ENCODE measurements at places on chromosomes 16 and 17.

DNA sequence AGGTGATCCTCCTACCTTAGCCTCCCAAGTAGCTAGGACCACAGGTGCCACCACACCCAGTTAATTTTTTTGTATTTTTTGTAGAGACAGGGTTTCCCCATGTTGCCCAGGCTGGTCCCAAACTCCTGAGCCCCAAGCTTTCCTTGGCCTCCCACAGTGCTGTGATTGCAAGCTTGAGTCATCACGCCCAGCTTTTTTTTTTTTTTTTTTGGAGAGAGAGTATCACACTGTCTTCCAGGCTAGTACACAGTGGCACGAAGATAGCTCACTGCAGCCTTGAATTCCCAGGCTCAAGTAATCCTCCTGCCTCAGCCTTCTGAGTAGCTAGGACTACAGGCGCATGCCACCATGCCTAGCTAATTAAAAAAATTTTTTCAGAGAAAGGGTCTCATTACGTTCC lies 27.2 kb downstream of the HEATR9 start:
- no peak for DNase-seq

DNA sequence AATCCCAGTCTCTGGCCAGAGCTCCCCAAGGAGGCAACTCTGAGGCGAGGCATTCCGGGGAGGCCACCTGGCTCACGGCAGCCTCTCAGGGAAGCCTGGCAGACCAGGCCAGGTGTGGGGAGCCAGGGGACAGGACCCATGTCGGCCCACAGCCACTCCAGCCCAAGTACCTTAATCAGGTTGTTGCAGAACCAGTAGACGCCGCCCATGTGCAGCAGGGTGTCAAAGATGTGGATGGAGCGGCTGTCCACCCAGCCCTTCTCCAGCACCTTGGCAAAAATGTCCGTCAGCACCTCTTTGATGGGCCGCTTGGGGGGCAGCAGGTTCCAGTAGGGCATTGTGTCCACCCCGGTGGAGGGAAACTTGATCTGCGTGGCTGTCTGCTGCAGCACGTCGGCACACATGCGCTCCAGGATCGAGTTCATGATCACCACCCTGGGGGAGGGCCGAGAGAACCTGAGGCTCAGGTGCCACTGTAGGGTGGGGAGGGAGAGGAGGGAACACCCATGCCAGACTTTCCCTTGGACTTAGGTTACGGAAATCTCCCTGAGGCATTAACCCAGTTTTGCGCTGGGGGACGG lies 7.8 kb downstream of the CSF3 start:
- no peak for DNase-seq

GRCh38 chr16:19896951-19897350 lies 12.3 kb upstream of the GPRC5B start:
- no peak for DNase-seq

DNA sequence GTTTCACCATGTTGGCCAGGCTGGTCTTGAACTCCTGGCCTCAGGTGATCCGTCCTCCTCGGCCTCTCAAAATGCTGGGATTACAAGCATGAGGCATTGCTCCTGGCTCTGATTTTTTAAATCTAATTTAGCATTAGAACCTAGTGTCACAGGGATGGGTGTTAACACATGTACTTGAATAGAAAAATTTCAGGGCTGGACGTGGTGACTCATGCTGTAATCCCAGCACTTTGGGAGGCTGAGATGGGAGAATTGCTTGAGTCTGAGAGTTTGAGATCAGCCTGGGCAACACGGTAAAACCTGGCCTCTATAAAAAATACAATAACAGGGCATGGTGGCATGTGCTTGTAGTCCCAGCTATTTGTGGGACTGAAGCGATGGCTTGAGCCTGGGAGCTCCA lies 6.0 kb upstream of the RNF135 start:
- DNase-seq: no peak

DNA sequence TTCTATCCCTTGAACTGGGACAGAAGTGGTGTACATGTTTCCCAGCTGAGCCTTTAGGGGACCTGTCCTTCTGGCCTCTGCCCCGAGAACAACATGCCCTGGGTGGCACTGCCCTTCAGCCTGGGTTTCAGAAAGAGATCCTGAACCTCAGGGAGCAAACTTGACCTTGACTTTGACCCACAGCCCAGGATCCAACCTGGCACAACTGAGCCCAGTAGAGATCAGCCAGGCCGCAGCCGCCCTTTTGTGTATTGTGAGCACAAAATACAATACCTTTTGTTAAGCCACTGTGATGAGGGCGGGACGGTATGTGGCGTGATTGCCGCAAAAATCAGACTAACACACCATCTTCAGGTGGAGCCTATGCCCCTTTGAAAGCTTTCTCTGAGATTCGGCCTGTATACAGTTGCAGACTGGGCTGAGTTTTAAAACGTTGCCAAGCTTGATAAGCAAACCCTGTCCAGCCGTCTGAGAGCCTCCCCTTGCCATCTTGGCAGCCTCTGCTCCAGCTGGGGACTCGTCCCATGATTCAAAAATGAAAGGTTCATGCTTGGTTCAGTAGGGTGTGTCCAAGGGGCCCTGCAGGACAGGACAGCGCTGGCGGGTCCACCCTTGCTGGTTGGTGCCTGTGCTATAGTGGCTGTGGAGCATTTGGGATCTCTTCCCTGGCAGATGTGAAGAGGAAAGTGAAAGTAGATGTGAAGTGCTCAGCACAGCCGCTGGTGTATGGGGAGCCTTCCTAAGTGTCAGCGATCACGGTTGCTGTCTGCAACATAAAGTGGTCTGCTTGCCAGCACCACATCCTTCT lies 40.3 kb downstream of the FOXL1 start:
- no peak for DNase-seq

- DNase-seq: no peak
Observed at GRCh38 chr17:15411384-15412198, 55.8 kb downstream of the CDRT4 start.

- no peak for DNase-seq
Observed at GRCh38 chr16:66190411-66190810, 176.1 kb upstream of the CDH5 start.

DNA sequence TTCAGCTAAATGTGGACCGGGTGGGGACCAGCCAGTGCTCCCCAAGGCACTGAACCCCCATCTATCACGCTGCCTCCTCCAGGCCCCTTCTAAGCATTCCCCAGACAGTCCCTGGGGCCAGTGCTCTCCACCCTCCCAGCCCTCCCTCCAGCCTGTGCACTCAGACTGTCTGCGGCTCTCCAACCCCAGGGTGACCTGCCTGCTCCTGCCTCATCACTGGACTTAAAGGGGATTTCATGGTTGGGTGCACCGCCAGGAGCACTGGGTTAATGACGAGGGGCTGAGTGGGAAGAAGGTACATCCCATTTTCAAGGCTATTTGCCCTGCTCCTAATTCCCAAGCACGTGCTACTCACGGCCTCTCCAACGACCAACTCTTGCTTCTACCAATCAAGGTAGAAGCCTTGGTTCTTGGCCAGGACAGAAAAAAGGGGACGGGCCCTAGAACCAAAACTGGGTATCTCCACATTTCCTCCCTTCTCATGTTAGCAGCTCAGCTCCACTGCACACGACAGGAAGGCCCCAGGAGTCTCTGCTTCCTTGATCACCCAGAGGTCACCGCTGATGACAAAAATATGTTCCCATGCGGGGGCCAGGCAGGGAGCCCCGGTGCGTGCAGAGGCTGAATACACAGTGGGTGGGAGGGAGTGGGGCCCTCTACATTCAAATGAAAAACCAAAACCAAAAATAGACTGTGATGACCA lies 3.5 kb upstream of the ABR start:
- DNase-seq: no peak

GRCh38 chr17:80152081-80152702 lies 5.3 kb upstream of the EIF4A3 start:
- DNase-seq: no peak

DNA sequence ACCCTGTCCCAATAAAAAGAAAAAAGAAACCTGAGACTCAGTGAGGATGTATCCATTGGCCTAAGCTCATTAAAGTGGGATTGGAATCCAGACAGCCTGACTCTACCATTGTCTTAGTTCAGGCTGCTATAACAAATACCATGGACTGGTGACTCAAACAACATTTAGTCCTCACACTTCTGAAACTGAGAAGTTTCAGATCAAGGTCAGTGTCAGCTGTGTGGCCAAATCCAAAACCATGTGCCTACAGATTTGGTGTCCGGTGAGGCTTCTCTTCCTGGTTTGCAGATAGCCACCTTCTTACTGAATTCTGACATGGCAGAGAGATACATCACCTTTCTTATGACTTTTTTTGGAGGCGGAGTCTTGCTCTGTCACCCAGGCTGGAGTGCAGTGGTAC lies 53.3 kb upstream of the KDM8 start:
- no peak for DNase-seq

DNA sequence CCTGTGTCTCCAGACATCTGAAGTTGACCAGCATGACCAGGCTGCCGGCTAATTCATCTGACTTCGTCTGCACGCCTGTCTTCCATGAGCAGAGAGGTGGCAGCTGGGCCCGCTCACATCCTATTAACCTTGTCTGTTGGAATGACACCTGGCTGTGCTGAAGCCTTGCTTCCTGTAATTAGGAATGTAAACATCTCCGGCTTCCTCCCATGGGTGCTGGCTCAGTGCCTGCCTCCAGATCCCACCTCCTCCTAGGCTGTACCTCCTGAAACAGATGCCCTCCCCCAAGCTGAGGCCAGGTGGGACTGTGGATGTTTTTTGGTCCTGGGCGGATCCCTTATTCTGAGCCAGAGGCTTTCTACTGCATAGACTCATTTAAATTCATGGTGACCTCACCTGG lies 296.3 kb downstream of the HS3ST4 start:
- DNase-seq: peak; percentile 92

DNA sequence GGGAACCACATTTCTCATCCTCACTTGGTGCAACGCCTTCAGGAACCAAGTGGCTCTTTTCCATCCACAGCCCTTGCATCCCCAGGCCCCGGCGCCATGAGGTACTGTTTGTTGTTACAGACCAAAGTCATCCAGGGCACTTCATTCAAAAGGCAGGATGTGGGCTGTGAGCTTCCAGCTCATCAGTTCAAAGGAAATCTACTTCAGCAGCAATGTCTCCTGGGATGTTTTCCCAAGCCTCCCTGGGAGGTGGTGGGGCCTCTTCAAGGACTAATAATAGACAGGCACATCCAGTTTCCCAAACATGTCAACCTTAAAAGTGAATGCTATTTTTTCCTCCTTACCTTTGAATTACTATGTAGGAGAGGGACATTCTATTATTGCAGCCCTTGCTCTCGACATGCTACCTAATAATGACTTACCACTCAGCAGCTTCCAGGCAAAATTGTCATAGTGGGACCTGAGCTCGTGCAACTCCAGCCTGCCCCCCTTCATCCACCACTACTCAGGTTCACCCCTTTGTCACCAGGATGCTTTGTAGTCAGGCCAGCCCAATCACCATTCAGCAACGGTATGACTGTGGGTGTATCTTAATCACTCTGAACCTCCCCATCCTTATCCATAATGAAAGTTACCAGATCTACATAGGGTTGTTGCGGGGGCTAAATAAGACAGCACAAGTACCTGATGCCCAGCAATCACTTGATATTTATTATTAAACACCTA lies 1.7 kb upstream of the PRKCB start:
- DNase-seq: no peak

DNA sequence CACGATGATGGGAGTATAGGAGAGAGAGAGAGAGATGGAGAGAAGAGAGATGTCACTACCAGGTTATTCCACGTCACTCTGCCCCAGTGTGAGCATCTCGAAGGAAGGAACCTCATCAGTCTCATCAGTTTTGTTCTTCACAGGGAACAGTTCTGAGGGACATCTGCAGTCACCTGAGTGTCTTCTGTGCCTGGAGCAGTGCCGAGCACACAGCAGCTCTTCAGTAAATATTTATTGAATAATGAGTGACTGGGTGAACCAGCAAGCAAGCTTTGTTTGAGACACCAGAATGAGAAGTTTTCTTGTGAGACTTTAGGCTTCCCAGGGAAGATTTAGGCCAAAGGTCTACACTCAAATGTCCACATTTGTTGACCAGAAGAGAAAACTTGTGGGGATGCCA lies 142.4 kb upstream of the IRX3 start:
- DNase-seq: no peak

DNA sequence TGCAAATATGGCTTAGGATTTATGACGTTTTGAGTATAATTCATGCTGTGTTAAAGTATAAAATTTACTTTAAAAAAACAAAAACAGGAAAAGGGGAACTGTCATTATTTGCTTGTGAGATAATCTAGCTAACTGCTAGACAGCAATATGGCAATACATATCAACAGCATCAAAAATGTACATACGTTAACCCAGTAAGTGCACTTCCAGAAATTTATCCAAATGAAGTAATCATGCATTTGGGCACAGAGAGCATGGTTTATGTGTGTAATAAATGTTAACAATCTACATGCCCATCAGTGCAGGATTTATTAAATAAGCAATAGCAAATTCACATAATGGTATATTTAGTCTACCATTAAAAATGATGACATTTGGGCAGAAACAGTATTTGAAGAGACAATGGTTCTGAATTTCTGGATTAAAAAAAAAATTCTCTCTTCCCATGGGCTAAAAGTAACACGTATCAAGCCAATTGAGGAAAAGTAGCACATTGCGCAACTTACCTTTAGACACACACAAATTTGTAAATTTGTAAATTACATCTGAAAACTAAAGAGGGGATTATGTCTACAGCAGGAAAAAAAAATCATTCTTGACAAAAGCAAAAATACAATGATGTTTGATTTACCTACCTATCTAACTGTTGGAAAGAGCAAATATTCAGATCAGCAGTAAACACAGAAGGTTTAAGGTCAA lies 80.2 kb downstream of the CACNG1 start:
- no peak for DNase-seq

GRCh38 chr17:38354466-38354865 lies 2.8 kb downstream of the SOCS7 start:
- DNase-seq: no peak

DNA sequence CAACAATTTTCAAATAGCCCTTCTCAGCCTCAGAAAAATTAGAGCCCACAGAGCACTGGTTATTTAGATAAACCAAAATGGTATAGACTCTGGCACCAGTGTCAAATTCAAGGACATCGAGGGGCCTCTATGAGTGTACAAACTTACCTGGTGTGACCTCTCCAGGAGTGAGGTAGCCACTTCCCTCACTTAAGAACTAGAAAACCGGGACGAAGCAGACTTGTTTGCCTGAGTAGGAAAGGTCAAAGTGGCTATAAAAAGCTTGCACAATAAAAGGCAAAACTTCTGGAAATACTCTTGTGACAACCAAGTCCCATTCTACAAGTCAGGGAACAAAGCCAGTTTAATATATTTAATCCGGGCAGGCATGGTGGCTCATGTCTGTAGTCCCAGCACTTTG lies 39.2 kb upstream of the PRSS54 start:
- DNase-seq: no peak

- DNase-seq: no peak
Observed at GRCh38 chr16:49487746-49488145, 114.1 kb downstream of the C16orf78 start.

DNA sequence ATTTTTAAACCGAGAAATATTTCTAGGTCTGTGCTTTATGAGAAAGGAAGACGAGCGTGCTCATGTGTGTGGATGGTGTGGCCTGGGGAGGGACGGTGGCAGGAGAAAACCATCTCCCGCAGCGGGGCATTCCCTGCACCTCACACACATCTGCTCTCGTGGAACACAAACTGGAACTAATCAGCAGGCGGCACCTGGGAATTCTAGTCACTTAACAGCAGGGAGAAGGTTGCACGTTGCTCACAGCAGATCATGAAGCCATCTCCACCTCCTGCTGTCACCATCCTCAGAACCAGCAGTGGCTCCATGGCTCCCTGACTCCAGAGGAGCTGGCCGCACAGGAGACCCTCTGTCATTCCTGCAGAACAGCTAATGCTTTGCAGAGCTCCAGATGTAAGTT lies 35.2 kb downstream of the ADCY9 start:
- DNase-seq: no peak

GRCh38 chr17:59800530-59800942 lies 92.2 kb downstream of the TUBD1 start:
- DNase-seq: no peak
